ENCODE measurements at places on chromosomes 1 and 21.

- no peak for DNase-seq
Measured at GRCh38 chr1:221945669-221946068, 203.8 kb upstream of the DUSP10 start.

- DNase-seq = peak; percentile 7
Measured at GRCh38 chr1:112673592-112674439, 643 bp upstream of the MOV10 start.

- DNase-seq = no peak
Measured at GRCh38 chr1:64474665-64475439, 4.9 kb downstream of the CACHD1 start.

DNA sequence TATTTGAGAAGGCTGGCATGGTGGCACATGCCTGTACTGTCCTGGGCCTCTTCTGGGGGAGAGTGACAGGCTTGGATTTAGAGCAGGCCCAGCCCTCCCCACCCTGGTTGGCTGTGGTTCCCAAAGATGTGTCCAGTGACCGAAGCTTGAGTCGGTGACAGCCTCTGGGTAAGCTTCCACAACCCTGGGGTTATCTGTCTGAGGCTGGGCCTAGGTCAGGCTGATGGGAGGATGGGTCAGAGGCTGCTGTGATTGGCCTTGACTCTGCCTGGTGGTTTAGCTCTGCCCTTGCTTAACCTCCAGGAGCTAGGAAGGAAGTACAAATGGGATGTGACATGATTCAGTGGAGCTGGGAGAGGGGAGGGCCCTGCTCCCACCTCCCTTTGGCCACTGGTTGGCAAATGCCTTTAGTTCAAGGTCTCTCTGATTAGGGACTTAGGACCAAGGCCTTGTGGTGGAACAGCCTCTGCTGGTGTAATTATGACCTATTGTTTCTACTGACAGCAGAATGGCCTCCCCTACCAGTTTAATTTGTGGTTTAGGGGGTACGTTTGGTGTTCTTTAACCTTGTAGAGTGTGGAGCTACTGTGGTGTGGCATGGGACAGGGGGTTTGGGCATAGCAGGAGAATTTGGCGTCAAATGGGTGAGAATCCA, 16.6 kb downstream of the NUDC start:
- DNase-seq = no peak

DNA sequence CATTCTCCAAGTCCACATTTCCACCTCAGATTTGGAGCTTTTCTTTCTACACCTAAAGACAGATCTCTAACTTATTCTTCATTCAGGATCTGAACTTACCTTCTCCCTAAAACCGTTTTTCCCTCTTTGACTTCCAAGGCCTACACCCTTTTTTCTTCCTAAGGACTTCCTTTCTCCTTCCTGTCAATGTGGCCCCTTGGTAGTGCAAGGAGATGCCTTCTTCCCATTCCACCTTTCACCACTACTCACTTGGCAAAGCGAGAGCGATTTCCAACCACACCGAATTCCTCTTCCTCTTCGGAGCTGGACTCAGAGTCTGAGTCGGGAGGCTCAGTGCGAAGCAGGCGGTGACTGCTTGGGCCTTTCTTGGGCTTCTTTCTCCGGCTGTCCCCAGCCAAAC, 1.3 kb downstream of the EFCAB14 start:
- no peak for DNase-seq

- peak; percentile 33 for DNase-seq
Measured at GRCh38 chr1:226938903-226939437, 1.1 kb upstream of the COQ8A start.

- peak; percentile 89 for DNase-seq
Measured at GRCh38 chr1:23168445-23169194, at the start of gene LUZP1. Gene LUZP1, minus strand, starts transcription at chr1:23168856.

DNA sequence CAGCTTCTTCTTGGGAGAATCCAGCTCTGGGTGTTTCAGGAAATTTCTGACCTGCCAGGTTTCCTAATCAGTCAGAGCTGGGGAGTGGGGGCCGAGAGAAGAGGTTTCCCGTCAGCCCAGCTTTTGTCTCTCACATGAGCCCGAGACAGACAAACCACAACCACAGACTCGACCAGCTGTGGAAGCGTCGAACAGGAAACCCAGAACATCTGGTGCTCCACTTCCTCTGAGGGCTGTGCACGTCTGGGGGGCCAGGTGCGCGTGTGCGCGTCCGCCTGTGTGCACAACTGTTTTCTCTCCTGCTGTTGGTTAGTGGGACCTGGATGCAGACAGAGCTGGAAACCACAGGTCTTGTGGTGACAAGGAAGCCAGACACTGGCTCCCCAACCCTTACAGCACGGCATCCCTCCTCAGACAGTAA, 113.0 kb upstream of the SLC25A33 start:
- peak; percentile 92 for DNase-seq

- no peak for DNase-seq
Measured at GRCh38 chr1:114390361-114390760, 120.6 kb downstream of the TRIM33 start.

All from activated CD4-positive, alpha-beta T cell treated with anti-CD3 and anti-CD28 coated beads, Interleukin-2, Interleukin-4, amounts not matched to agents 100 ng/mL and 50 ng/mL, durations not matched to agents 16 hours and 8 hours (primary cell).